ENCODE measurements at places on chromosomes 4 and X. TPM values are rescaled to one million over a fixed set of nuclear protein-coding genes. Genes with fewer than 3 reads are reported as not detected.

GRCh38 chr4:12633053-12633651 is 851.0 kb downstream of the RAB28 start:
- DNase-seq: peak; percentile 41

GRCh38 chr4:15906020-15906443 is 32.5 kb downstream of the FGFBP1 start:
- no peak for DNase-seq

DNA sequence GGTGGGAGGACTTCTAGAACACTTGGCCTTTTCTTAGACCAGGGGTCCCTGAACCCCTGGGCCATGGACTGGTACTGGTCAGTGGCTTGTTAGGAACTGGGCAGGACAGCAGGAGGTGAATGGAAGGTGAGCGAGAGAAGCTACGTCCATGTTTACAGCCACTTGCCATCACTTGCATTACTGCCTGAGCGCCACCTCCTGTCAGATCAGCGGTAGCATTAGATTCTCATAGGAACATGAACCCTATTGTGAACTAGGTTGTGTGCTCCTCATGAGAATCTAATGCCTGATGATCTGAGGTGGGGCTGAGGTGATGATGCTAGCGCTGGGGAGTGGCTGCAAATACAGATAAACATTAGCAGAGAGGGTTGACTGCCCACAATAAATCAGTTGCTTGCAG is 100.9 kb upstream of the IGFBP7 start:
- DNase-seq: peak; percentile 9

DNA sequence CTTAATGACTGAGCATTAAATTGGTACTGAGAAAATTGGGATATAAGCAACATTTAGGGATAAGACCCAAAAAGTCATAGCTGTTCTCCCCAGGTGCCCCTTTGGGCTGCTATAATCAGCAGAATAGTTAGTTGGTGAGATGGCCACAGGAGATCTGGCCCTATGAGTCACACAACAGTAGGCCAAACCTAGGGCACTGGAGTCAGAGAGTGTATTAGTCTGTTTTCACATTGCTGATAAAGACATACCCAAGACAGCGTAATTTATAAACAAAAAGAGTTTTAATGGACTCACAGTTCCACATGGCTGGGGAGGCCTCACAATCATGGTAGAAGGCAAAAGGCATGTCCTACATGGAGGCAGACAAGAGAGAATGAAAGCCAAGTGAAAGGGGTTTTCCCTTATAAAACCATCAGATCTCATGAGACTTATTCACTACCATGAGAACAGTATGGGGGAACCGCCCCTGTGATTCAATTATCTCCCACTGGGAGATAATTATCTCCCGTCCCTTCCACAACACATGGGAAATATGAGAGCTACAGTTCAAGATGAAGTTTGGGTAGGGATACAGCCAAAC is 338.3 kb upstream of the NR3C2 start:
- DNase-seq: no peak

DNA sequence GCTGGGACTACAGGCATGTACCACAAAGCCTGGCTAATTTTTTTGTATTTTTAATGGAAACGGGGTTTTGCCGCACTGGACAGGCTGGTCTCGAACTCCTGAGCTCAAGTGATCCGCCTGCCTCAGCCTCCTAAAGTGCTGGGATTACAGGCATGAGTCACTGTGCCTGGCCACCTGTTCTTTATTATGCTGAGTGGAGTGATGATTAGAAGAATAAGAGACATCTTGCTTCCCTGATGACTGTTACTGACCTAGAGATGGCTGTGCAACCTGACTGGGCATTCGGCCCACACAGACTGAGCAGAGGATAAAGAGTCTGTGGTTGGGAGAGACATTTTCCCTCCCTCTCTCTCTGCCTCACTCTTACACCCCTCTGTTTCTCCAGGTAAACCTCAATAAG is 56.7 kb downstream of the SPINK2 start:
- peak; percentile 45 for DNase-seq

- DNase-seq: peak; percentile 14
Measured at GRCh38 chr4:87633243-87633642, 16.8 kb upstream of the DMP1 start.

VCX2 gene
- total RNA-seq: not detected

DNA sequence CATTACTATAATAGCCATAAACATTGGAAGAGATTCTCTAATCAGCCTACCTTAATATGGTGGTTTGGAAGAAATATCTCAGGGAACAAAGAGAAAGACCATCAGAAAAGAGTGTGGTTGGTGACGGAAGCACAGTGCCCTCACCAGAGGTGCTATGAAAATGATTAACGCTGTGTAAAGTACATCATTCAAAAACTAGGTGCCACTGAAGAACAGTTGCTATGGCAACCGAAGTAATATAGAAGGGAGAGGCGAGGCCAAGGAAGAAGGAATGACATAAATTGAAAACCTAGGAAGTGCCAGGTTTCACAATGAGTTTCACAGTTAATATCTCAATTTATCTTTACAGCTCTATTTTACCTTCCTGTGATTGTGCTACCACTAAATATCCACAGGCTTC is 57.0 kb upstream of the ARSJ start:
- DNase-seq: no peak

Data from RPMI7951 (cell line).